Ovary (tissue), 10 donors: ENCODE measurements at places on chromosomes 7 and 10.

- H3K27ac ChIP-seq = no peak overlapping the region
- H3K4me1 ChIP-seq = no peaks in the 10 kb centered on the region
- H3K36me3 ChIP-seq = no peaks in the 10 kb centered on the region
- H3K4me3 ChIP-seq = no peak overlapping the region
- no peak for DNase-seq
These were observed 112.5 kb upstream of the GHITM start for GRCh38 chr10:84026821-84027257.

DNA sequence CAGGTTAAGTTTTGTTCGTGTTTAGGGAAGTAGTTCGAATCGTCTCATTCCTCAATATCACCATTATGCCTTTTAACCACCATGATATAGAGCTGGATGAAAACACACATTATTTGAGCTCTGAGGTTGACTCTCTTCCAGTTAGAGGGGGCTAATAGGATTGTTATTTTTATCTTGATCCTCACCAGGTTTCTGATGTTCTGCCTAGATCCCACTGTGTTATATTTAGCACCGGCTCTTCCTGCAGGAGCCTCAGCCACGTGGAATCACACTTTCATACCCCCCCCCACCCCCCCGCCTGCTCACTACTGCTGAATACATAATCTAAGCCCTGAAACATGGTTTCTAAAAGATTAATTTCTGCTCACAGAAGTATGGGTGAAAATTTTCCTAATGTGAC lies 88.3 kb downstream of the NRCAM start:
- no peaks in the 10 kb centered on the region for H3K4me1 ChIP-seq
- H3K27ac ChIP-seq = no peak overlapping the region
- DNase-seq = no peak
- H3K36me3 ChIP-seq = no peaks in the 10 kb centered on the region

GRCh38 chr7:101441890-101442289 lies 79.2 kb downstream of the COL26A1 start:
- DNase-seq = no peak
- H3K27me3 ChIP-seq = no peaks in the 10 kb centered on the region
- H3K27ac ChIP-seq = no peak overlapping the region

DNA sequence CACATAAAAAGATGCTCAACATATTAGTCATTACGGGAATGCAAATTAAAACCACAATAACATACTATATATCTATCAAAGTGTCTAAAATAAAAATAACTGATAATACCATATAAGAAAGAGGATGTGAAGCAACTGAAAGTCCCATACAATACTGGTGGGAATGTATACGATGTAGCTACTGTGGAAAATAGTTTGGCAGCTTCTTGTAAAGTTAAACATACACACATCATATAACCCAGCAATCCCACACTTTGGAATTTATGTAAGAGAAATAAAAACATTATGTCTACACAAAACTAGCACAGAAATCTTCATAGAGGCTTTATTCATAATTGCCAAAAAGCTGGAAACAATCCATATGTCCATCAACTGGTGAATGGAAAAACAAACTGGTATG lies 10.5 kb upstream of the COMMD3 start:
- no peak overlapping the region for H3K27ac ChIP-seq
- no peak for DNase-seq
- H3K27me3 ChIP-seq = peaks cover 2% of the 10 kb centered on the region

DNA sequence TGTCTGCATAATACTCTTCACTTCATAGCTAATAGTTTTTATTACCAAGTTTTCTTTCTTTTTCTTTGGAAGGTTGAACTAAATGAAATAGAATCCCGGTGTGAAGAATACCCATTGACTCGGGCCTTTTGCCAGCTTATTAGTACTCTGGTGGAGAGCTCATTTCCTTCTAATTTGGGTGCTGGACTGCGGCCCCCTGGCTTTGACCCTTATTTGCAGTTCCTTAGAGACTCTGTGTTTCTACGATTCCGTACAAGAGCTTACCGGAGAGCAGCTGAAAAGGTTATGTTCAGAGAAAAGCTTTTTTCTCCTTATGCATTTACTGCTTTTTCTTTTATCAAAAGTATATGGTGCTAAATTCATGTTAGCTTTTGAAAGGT lies 40.2 kb downstream of the NUP205 start:
- H3K27ac ChIP-seq = no peak overlapping the region
- no peaks in the 10 kb centered on the region for H3K27me3 ChIP-seq
- H3K36me3 ChIP-seq = no peaks in the 10 kb centered on the region
- peaks cover 2% of the 10 kb centered on the region for H3K4me1 ChIP-seq
- no peak for DNase-seq
- no peak overlapping the region for H3K4me3 ChIP-seq

DNA sequence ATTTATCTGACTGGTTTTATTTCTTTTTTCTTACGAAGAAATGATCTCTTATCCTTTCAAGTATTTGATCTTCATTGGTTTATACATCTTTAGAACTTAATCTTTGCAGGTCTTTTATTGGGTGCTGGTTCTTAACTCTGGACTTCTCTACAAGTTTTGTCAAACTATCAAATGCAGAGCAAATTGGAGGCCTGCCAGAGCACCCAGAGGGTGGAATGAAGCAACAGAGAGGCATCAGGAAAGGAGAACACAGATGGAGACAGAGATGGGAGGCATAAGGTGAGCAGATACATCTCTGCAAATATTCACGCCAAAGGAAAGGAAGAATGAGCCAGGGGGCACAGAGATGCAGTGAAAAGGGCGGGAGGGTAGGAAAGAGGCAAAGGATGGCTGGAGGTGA lies 130.3 kb downstream of the PKD1L1 start:
- H3K4me3 ChIP-seq = no peak overlapping the region
- no peak for DNase-seq
- H3K36me3 ChIP-seq = no peaks in the 10 kb centered on the region
